Left kidney (tissue), 8 donors: ENCODE measurements at places on chromosomes 1 and 21.

- DNase-seq = no peak
Measured at GRCh38 chr1:109295712-109296415, 10.9 kb downstream of the MYBPHL start.

GRCh38 chr1:165851034-165851658 lies 23.7 kb downstream of the UCK2 start:
- no peak for DNase-seq

DNA sequence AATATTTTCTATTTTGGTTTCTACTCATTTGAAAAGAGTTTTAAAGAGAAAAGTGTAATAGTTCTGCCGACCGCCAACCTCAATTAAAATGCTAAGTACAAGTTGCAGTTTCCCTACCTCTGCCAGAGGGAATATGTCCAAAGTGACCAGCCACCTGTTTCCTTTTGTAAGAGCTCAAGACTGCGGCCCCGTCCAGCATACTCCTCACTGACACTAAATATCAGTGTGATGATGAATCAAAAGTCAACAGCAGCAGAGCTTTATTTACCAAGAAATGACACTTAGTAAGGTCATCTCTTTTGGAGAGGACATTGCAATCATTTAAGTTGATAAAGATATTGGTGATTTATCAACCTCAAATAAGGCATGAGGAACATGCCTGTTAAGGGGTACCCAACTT lies 57.4 kb upstream of the NRIP1 start:
- DNase-seq = no peak

DNA sequence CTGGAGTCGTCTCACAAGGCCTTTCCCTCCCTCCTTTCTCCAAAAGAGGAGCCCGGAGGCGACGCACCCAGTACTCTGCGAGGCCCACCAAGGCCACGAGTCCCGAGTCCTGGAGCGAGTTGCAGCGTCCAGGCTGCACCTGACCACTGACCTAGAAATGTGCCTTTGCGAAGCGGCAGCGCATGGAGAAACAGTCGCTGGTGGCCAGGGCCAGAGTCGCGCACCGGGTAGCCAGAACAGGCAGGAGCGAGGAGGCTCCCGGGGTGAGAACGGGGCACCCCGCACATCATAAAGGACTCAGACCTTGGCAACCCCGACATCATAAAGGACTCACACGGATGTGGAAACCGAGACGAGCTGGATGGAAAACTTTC lies 318.4 kb downstream of the FAM72C start:
- no peak for DNase-seq

- no peak for DNase-seq
Measured at GRCh38 chr1:100440075-100440809, 87.9 kb downstream of the CDC14A start.

- no peak for DNase-seq
Measured at GRCh38 chr1:25031601-25031965, 101.5 kb upstream of the RUNX3 start.

DNA sequence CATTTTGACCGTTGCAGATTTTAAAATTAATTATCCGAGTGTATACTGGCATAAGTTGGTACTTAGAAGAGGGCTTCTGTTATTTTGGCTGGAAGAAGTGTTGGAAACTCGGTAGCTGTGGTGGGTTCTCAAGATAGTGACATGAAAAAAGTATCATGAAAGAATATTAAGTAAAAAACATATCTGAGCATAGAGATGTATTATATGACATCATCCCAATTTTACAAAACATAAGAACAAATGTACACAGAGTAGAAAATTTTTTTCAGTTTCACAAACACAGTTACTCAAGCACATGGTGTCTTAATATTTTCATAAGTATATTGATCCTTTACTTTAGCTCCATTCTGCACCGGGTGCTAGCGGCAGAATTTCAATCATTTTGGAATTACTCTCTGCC lies 684 bp downstream of the IFI16 start:
- DNase-seq = no peak

DNA sequence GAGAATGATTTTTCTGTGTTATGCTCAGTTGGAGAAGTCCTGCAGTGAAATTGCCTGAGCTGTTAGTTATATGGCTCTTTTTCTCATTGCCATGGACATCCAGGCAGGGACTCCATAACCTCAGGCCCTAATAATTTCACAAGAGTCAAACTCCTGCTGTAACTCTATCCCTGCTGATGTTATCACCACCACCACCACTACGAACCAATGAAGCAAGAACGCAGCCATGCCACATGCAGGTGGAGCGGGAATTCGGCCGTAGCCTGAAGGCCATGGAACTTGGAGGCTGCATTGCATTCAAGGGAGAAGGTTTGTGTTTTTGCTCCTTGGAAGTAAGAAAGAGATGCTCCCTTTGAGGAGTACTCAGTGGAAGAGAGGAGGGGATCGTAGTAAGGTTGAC lies 16.8 kb upstream of the DLGAP3 start:
- DNase-seq = peak; percentile 20

DNA sequence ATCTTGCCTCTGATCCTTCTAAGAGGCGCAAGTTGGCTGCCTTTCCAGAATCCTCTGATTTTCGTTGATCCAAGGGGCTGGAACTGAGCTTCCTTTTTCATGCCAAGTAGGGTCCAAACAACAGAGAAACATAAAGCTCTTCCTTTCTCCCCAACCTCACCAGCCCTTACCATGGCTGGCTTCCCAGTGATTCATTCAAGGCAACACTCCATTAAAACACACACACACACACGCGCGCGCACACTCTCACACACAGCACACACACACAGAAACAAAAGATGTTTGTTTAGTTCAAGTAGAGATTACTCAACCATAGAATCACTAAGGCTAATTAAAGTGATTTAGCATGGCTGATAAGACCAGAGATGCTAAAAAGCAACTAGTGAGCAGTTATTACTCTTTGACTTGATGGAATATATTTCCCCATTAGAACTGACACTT lies 13.0 kb upstream of the GUCA2A start:
- DNase-seq = peak; percentile 40

DNA sequence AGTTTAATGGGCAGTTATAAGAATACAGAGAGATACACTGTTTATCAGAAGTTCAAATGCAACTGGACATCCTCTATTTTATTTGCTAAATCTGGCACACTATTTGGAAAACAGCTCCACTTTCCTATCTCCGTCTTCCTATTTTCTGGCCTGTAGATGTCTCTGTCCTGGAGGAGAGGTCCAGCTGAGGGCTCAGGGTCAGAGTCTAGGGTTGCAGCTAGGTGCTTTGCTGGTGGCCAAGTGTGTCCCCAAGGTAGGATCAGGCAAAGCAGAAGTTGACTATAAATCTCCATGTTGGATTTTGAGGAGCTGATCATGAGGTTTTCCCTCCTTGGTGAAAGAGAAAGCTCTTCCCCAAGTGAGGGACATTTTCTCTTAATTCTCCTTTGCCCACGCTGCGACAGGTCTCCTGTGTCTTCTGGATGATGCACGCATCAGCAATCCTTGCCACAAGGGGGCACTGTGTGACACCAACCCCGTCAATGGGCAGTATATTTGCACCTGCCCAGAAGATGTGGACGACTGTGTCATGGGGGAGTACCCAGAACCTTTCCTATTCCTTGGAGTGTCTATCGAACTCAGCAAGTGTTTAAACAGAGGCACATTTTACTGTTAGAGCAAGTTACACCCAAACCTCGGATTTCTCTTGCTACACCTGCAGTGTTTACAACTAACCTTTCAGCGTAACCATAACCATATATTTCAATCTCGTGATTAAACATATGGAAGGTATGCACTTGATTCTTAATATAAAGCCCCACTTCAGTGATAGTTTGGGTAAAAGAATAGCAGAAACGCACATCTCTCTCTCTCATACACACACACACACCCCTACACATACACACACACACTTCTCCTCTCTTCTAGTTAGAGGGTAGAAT lies 10.2 kb downstream of the ADAM30 start:
- no peak for DNase-seq

DNA sequence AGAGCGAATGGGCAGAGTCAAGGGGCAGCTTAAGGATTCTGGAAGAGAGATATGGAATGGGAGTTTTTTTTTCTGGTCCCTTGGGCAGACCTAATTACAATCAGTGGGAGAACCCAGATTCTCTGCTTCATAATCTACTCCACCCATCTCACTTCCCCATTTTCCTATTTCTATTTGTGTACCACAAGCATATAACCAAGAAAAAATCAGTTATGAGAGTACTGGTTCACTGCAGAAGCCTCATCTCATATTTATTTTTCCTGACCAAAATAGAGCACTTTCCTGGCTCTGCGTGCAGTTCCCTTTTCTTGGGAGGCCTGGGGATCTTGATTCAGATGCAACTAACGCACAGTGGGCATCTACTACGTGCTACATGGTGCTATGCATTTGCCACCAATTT lies 82.2 kb upstream of the SLFNL1 start:
- DNase-seq = no peak

DNA sequence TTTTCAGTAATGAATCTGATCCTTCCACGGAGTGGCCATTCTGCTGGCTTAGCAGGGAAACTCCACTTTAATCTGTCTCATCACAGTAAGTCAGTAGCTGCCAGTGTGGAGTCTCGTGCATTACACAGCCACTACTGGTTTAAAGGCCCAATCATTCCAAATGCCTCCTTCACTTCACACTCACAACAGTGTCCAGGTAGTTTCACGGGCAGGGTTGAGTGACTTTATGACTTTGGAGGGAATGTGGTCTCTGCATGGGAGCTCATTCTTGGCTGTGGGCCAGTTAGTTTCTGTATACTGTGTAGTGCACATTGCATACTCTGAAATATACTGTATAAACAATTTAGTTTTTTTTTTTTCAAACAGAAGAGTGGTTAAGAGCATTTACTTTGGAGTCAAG lies 34.6 kb upstream of the C1orf87 start:
- DNase-seq = peak; percentile 69

GRCh38 chr1:53345996-53346813 lies 18.3 kb upstream of the LRP8 start:
- no peak for DNase-seq

GRCh38 chr1:209855006-209855405 lies 27.2 kb downstream of the UTP25 start:
- DNase-seq = no peak

- DNase-seq = peak; percentile 33
Measured at GRCh38 chr1:46401964-46402626, 8.0 kb downstream of the FAAH start.

GRCh38 chr1:66723985-66724384 lies 28.3 kb upstream of the DYNLT5 start:
- no peak for DNase-seq

GRCh38 chr1:147625362-147625995 lies 44.8 kb downstream of the ACP6 start:
- no peak for DNase-seq

DNA sequence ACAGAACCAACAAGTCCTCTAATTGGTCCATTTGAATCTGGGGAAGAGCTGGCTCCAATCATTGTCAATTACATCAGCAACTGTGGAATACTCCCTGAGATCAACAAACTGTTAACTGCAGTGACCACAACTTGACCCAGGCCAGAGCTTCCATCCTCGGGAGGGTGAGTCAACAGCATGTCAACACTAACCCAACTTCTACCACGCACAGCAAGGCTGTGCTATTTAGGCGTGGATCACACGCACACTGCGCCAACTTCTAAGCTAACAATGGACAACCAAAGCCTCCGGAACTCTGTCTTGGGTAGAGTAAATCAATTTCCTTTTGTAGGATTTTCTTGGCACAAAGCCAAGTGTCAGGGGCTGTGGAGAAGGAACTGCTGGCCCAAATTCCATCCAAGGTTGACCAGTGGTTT lies 30.4 kb downstream of the APP start:
- DNase-seq = peak; percentile 24

GRCh38 chr1:164518692-164519332 lies 40.2 kb upstream of the PBX1 start:
- DNase-seq = no peak

DNA sequence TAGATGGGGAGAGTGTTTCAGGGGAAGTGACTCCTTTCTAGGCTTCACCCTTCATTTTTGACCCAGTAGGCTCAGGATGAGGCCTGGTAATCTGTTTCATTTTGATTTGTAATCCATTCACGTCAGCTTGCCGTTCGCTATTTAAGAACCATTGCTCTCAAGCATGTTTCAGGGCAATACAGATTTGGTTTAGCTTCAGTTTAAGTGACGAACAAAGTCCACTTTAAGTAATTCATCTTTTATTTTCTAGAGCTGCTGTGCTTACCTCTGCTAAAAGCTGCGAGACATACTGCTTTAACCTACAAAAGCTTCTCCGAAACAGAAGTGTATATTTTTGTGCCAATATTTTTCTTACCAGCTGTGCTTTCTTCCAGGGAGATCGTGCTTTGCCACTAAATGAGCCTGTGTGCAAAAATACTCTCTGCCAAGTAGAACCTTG lies 8.9 kb upstream of the FMO3 start:
- DNase-seq = no peak

DNA sequence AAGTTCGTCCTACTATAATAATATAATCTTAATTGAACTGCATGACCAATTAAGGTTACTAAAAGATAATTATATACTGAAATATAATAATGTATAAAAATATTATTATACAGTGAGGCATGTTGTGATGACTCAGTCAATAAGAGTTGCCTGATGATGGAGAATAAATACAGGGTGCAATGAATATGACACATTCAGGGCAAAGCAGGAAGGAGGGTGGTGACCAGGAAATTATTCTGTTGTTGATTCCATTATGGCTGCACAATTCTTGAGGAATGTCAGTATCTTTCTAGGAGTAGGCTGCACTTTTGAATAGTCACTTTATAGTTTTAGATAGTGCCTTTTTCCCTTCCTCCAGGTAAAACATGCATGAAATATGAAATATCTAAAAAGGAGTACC lies 46.4 kb upstream of the RGS21 start:
- DNase-seq = no peak

DNA sequence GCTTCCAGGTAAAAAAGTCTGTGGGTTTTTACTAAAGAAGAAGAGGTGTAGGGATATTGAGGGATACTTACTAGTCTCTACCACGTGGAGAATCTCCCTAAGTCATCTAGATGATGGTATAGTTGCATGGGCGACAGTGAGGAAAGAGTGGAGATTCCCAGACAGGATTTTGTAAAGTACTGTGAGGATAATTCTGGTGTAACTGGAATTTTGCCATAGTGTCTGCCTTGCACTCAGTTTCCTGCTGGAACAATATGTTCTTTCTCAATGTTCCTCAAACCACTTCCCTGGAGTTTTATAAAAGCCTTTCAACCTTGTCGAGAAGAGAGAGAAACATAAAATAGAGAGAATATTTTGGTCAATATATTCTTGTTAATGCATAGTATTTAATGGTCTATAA lies 95.1 kb upstream of the WLS start:
- no peak for DNase-seq

GRCh38 chr1:184393962-184394361 lies 7.1 kb downstream of the C1orf21 start:
- DNase-seq = no peak

GRCh38 chr1:41514381-41514780 lies 29.9 kb upstream of the EDN2 start:
- no peak for DNase-seq
